CD4-positive, alpha-beta T cell treated with Interleukin-4 for 1 hour (primary cell): ENCODE measurements at places on chromosomes 13 and 19.
A peak's percentile ranks its signal among the peaks of the same experiment; 100 is the strongest.

GRCh38 chr19:33156334-33156733, 24.4 kb downstream of the WDR88 start:
- no peak for DNase-seq

GRCh38 chr19:4386041-4386782, 14.1 kb downstream of the SH3GL1 start:
- DNase-seq, result no peak

- no peak for DNase-seq
Measured at GRCh38 chr19:46901701-46902401, 41.1 kb downstream of the ARHGAP35 start.

- DNase-seq, result peak; percentile 45
Measured at GRCh38 chr19:3618144-3618810, 8.3 kb downstream of the CACTIN start.

DNA sequence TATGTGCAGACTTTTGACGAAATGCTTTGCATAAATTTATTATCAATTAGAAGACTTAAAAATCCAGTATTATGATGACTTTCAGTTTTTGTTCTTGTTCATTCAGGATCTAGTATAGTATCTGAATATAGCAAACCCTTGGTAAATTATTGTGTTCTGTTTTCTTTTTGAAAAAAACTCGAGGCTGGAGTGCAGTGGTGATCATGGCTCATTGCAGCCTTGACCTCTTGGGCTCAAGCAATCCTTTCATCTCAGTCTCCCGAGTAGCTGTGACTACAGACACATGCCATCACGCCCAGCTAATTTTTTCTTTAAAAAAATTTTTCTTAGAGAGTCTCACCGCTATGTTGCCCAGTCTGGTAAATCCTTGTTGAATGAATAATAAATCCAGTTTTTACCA, 4.6 kb downstream of the FARP1 start:
- DNase-seq, result no peak

- DNase-seq, result no peak
Measured at GRCh38 chr13:51043310-51043709, 67.8 kb downstream of the C13orf42 start.

GRCh38 chr13:101417043-101417406, 717 bp upstream of the NALCN start:
- DNase-seq, result no peak

GRCh38 chr13:76944456-76944855, 3.9 kb upstream of the ACOD1 start:
- DNase-seq, result no peak

DNA sequence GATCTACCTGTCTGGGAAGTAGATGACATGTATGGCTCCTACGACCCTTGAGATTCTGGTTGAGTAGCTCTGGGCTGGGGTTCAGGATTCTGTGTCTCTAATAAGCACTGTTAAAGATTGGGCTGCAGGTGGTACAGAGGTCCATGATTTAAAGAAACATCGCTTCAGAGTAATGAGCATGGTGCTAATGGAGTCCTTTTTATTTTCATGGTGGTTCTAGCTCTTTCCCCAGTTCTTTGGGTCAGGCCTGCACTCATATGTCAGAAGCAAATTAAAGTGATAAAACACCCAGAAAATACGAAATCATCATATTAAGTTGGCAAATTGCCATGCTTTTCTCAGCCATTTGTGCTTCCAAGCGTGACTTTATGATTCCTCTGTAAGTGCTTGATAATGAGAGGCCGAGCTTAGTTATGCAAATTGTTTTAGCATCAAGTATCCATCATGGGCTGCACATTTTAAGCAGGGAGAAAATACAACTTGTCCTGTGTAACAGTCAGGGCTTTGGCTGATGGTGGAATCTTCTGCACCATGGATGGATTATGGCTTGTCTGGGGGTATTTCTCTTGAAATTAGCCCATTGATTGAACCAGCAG, 45.1 kb downstream of the MTUS2 start:
- DNase-seq, result no peak

GRCh38 chr13:74250738-74251190, 116.6 kb upstream of the KLF12 start:
- DNase-seq, result no peak

- DNase-seq, result peak; percentile 71
Measured at GRCh38 chr19:55088543-55089341, 13.1 kb downstream of the EPS8L1 start.

DNA sequence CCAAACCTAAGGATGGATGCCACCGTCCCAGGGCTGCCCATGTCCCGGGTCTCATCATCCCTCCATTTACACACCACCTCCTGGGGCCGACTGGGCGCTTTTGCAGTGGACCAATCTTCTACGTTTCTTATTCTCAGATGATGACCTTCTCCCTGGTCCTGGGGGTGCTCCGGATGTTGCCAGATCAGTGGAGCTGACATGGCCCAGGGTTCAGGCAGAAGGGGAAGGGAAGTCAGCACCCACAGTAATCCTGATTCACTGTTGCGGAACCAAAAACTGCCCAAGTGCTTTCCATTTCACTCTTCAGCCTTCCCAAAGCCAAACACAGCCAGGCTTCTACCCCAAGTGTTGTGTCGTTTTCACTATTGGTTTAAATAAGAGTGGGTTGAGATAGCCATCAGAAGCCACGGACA, 29.8 kb downstream of the RAB20 start:
- DNase-seq, result no peak

DNA sequence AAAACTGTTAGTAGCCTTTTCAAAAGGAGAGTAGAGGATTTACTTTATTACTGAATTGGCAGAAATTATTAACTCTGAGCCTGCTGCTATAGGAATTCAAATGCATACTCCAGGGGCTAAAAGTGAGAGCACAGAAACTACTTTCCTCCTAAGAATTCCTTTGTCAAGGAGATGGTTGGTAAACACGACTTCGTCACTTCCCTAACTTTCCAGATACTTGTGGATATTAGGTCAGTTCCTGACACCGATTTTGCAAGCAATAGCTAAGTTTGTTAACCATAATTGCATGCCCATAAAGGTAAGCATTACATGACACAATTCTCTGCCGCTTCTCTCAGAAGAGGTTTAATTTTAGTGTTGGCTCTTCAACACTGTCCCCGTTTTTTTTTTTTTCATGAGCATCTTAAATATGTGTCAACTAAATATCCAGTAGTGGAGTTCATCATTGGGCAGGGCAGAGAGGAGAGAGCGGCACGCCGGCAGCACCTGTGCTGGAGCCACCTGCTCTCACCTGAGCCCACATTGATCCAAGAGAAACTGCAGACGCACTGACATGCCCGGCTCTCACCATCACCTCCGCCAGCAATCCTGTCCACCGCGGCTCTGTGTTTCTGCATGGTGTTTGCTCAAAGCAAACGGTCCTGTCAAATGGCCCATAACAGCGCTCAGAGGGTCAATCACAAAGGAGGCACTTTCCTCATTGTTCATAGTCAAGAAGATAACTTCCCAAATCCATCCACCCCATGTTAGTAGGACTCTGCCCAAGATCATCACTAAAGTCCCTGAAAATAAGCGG, 2.6 kb downstream of the MED26 start:
- DNase-seq, result no peak

DNA sequence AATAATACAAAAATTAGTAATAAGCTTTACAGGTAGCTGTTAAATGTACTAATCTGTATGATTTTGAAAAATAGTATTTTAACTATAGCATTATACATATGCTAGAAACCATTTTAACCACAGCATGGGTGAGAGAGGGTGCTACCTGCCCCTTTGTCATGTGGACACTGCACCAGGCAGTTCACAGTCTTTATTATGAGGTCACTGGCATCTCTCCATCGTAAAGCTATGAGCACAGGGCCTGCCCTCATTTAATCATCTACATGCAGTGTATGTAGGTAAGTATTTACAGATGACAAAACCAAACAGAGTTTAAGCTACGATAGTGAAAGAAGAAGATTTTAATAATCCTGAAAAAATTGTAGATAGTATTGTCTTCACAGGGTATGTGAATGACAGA, 21.7 kb downstream of the EDNRB start:
- DNase-seq, result no peak

DNA sequence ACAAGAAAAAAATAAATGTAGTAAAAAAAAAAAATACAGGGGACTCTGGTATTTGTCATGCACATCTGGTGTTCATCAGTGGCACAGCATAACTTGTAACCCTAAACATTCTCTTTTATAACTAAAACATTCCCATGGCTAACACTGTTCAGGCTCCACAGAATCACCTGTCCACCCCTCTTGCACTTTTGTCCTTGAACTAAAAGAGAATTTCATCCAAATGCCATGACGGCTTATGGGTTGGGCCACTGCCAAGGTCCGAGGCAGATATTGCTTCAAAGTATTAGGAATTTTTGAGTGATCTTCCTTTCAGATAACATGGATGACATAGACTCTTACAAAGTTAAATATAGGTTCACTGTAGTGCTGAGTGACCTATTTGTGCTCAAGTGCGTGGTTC, 25.7 kb upstream of the SERP2 start:
- DNase-seq, result no peak

- DNase-seq, result no peak
Measured at GRCh38 chr13:40148742-40149141, 493.3 kb downstream of the COG6 start.

DNA sequence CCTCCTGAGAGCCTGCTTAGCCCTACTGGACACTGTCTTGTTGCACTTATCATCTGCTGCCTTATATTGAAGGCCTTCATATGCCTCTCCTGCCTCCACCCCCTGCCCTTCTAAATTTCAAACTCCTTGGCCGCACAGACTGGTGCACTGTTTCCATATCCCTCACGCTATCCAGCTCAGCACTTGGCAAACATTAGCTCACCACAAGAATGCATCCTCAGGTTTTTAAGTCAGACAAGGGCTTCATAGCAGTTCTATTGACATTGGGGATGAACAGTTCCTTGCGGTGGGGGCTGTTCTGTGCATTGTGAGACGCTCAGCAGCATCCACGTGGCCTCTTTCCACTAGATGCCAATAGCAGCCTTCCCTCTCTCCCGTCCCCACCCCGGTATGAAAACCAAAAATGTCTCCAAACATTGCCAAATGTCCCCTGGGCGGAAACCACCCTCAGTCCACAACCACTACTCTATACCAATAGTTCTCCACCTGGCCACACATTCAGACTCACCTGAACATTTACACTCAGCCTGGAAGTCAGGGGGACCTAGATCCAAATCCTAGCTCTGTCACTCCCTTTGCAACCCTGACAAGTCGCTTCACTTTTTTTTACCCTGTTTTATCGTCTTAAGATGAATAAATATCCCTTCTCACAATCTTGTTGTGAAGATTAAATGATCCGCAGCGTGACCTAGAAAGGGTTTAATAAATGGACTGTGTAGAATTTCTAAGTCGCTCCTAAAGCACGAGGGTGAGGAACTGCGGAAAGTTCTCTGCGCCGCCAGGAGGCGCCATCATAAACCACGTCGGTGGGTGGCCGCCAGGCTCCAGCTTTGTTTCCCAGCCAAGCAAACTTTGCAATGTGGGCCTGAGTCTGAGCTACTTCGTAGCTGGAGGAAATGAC, 3.6 kb upstream of the CEACAM3 start:
- DNase-seq, result peak; percentile 27

DNA sequence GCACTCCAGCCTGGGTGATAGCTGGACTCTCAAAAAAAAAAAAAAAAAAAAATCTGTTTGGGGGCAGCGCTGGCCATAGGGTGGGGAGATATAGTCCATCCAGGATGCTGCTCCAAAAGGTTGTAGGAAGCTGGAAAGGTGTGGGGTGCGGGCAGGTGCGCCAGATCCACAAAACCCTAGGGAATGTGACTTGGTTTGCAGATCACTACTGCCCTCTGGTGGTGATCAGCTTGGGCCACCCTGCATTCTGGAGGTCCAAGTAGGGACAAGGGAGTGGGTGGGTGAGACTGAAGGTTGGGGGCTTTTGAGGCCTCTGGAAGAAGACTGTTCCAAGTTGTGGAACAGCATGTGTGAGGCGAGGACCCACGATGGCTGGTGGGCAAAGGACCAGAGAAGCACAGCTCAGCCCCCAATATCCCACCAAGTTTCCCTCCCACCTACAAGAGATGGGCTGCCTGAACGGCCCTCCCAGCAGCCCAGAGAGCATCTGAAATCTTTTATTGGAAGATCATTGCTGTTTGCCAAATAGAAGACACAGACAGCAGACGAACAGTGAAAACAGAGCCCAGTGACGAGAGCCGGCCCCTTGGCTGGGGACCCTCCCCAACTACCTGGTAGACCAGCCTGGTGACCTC, 10.4 kb upstream of the TYK2 start:
- DNase-seq, result peak; percentile 75

- no peak for DNase-seq
Measured at GRCh38 chr19:41929536-41930071, 1.4 kb upstream of the ERFL start.
